Fibroblast of upper back skin (primary cell): ENCODE measurements at places on chromosomes 7 and 10.

DNA sequence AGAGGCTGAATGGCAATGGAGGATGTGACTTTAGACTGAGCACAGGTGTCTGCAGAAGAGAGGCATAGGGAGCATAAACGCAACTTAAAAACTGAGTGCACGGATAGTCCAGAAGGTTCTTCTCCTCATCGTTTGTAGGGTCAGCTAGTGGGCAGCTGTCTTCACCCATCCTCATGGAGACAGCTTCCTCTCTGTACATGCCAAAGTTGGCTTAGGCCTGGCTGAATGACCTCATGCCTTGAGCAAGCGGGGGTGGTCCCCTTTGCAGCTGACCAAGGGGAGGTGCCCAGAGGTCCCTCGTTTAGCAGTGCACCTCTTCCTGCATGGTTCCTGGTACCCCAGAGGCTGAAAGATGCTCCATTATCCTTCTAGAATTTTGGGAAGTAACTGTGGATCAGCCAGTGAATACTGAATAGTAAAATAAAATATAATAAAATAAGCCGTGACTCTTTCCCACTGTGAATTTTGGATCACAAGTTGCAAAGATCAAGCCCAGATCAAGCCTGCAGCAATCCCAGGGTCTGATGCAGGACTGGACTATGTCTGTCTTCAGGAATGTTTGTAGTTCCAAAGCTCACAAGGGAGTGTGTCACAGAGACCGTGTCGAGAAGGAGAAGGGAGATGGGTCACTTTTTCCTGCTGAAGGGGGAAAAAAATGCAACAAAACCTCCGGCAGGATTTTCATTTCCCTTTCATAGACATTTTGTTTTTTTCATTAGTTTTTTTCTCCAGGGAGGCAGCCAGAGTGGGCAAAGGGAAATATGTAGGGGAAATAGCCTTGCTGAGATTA, 295.3 kb upstream of the MKI67 start:
- DNase-seq, result no peak

GRCh38 chr7:141486959-141487358, 64.3 kb upstream of the AGK start:
- DNase-seq, result no peak

GRCh38 chr7:138665249-138665648, 35.9 kb downstream of the SVOPL start:
- no peak for DNase-seq

DNA sequence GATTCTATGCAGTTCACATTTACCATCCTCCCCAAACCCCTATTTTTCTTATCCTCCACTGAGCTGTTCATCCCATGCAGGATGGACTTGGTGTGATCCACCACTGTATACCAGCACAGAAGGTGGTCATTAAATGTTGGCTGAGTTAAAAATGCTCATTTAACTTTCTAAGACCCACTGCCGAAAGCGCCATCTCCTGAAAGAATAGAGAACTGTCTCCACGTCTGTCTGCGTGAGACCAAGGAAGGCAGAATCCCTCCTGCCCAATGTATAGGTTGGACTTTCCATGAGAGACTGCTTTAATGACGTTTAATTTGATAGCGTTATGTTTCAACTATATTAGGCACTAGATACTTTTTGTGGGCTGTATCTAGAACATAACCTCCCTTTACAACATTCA, 124.3 kb downstream of the GPAM start:
- DNase-seq, result no peak

DNA sequence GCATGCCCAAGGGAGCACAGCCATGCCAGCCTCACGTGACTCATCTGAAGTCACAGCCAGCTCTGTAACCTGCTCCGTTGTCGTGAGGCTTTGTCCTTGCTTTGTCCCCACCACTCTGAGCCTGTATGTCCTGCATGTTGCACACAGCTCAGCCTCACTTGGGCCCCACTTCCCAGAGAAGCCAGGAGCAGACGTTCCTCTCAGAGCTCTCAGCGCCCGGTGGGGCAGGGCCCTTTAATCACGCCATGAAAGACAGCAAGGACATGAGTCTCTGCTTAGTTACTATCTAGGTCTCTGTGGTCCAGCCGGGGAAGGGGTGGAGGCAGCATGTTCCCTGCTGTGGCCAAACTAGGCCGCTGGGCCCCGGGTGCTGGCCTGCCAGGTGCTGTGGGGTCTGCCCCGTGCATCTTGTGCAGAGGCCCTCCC, 127.4 kb upstream of the FAM20C start:
- DNase-seq, result no peak

- peak; percentile 26 for DNase-seq
Observed at GRCh38 chr10:118495499-118495898, 99.9 kb downstream of the PRLHR start.

GRCh38 chr10:31017534-31018355, 13.9 kb downstream of the ZNF438 start:
- DNase-seq, result no peak

DNA sequence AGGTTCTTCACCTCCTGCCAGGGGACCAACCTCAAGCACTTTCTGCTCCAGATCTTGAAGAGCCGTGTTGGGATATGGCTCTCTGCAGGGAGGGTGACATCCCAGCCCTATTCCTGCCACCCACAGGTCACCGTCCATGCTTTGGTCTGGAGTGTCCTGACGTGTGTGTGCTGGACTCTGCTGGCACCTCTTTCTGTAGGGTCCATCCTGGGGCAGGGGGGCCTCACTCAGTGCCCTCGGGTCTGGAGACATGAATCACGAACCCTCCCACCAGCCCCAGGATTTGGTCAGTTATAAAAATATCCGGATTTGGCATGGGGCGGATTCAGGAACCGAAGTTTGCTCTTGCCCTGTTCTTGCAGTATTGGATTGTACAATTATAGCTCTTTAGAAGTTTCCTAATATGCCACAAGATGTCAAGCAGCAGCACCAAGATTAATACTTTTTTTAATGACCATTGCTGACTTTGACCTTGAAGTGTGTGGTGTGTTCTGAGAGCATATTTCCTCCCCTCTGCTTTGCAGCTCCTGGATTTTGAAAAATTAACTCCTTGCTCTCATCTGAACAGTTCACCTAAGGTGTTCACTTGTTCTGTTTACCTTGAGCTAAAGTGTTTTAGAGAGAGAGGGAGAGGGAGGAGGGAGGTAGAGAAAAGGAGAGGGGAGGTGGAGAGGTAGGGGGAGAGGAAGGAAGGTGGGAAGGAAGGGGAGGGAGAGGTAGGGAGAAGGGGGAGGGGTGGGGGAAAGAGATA, 95.4 kb upstream of the SHH start:
- no peak for DNase-seq
